Activated CD8-positive, alpha-beta memory T cell treated with anti-CD3 and anti-CD28 coated beads, Interleukin-2, amount 50 U/mL, for 4 hours (primary cell): ENCODE measurements at places on chromosomes 12 and 14.

GRCh38 chr12:127257366-127257935, 1009.5 kb upstream of the TMEM132C start:
- no peak for DNase-seq

- no peak for DNase-seq
Measured at GRCh38 chr14:103839579-103839978, 7.8 kb downstream of the PPP1R13B start.

DNA sequence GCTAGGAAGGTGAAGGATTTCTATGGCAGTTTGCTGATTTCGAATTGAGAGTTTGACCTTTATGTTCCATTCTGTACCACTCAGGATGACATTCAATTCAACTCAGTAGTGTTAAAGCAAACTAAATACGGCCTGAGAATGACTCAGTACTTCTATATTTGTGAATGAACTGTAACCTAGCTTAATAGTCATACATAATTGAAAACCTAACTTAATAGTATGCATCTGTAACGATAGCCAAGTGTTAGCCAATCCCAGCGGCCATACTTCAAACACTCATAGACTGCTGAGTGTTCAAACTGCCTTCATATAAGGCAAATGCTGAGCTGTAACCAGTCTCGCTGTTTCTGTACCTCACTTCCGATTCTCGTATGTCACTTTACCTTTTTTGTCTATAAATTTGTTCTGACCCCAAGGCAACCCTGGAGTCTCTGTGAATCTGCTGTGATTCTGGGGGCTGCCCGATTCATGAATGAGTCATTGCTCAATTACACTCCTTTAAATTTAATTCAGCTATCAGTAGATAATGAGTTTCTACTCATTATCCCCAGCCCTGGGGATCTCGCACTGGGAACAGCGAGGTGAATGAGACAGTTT, 98.5 kb upstream of the SLC24A4 start:
- DNase-seq, result no peak

DNA sequence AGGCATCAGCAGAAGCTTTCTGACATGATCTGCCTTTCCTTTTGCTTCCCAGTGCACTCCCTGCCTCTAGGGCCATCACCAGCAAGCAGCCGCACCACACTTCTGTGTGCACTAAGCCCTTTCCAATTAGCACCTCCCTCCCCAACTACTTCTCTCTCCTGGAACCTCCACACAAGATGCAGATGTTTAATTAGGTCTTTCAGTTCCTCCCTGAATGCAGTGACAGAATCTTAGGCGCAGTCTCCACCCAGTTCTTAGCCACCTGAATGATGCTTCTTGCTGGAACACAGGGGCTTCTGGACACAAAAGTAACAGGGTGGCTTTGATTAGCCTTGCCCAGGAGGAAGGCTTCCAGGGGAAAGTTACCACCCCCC, 32.9 kb downstream of the NIN start:
- no peak for DNase-seq

- no peak for DNase-seq
Measured at GRCh38 chr12:77401770-77402081, 336.4 kb upstream of the E2F7 start.
